CD4-positive, alpha-beta T cell treated with Interleukin-6 for 4 hours (primary cell): ENCODE measurements at places on chromosomes 12 and 14.
A peak's percentile ranks its signal among the peaks of the same experiment; 100 is the strongest.

DNA sequence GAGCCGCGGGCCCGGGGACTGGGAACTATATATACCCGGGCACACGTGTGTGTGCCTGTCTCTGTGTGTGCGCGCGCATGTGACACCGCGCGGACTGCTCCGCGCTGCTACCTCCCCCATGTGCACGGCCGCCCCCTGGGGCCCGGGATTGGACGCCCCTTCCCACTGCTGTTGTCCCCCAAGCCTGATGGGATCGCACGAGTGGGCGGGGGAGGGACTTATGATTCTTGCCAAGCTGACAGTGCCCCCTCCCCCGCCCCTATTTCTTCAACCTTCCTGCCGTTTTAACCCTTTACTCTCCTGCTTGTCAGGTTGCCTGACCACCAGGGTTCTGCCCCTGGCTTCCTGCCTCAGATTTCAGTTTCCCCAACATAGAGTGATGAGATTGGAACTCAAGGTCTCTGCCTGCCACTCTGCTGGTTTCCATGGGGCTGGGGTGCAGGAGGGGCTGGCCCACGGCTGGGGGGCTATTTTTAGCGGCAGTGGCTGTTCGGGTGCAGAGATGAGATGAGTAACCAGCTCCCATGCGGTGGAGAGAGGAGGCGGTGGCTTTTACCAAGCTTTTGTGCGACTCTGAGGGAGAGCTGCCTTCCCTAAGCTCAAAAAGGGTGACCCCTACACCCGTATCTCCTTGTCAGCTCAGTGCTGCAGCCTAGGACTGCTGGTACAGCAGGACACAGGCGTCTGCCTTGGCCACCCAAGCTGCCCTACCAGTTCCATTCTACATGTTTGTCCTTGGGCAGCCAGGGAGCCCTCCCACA is at the start of gene DDN:
DDN (minus strand) TSS at position 5 of the 761 bp plus-strand sequence. CDS start 88 bp downstream, outside the sequence.
- DNase-seq: peak; percentile 37

- no peak for DNase-seq
Observed at GRCh38 chr14:88255798-88256197, 67.3 kb downstream of the KCNK10 start.

DNA sequence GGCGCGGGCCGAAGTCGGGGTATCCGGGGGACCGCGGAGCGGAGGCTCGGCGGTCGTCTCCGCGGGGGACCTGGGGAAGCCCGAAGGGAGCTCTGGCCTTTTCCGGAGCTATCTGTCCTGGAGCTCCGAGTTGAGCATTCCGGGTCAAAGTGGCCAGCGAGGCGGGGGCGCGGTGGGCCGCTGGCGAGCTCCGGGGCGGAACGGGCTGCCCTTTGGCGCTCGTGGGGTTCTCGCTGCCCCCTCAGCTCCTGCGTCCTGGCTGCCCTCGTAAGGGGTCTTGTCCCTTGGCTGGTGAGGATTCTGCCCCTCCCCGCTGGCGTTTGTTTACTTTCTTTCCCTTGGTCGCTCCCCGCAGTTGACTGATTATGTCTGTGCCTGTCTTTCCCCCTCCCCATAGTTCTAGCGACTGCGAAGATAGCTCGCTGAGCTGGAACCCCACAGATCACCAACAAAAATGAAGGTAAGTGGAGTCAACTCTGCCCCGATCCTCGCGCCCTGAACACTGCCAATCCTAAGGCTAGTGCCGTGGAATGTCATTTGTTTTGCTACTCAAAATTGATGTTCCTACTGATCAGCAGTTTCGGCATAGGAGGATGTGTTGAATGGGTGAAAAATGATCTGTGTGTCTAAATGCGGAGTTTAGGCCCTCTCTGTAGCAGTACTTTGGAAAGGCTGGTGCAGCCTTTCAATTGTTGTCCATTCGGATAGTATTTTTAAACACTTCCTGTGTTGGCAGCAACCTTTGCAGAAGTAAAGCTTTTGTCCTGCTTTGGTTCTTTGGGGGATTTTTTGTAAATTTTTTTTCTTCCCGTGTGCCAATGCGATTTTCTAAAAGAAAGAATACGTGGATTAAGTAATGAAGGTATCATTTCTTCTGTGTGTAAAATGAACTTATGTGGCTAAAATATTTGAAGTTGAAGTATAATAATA is 1.3 kb downstream of the ARID4A start:
- peak; percentile 15 for DNase-seq

DNA sequence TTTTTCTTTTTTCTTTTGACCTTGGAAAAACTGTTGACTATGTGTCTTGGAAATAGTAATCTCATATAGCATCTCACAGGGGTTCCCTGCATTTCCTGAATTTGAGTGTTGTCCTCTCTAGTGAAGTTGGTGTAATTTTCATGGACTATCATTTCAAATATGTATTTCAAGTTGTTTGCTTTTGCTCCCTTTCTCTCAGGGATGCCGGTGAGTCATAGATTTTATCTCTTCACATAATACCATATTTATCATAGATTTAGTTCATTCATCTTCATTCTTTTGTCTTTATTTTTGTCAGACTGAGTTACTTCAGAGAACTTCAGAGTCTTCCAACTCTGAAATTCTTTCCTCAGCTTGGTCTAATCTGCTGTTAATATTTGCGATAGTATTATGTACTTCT is 1320.6 kb downstream of the LRFN5 start:
- no peak for DNase-seq

DNA sequence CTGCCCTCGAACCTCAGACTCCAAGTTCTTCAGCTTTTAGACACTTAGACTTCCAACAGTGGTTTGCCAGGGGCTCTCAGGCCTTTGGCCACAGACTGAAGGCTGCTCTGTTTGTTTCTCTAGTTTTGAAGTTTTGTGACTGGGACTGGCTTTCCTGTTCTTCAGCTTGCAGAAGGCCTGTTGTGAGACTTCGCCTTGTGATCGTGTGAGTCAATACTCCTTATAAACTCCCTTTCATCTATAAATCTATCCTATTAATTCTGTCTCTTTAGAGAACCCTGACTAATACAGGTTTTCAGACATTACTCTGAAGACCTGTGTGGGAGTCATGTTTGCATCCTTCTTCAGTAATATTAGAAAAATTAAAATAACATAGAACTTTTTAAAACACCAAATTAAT is 289.1 kb downstream of the RMST start:
- DNase-seq: no peak

- no peak for DNase-seq
Observed at GRCh38 chr12:7634561-7634960, 31.1 kb downstream of the APOBEC1 start.
